ENCODE measurements at places on chromosomes 5 and 9.

GRCh38 chr5:32506799-32507198 lies 62.3 kb upstream of the ZFR start:
- DNase-seq, result no peak

DNA sequence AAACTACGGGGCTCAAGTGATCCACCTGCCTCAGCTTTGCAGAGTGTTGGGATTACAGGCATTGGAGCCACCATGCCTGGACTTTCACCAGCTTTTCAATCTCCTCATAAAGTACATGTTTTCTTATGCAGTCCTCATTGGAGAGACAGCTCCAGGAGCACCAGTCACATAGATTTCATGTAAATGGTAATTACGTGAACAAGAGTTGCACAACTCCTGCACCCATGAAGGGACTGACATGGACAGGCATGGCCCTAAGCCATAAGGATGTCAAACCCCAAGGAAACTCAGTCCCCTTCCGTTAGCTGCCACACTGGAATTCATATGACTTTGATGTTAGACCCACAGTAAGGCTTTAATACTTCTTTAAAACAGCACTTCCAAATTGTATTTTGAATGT lies 7.6 kb upstream of the ADGRV1 start:
- no peak for DNase-seq

DNA sequence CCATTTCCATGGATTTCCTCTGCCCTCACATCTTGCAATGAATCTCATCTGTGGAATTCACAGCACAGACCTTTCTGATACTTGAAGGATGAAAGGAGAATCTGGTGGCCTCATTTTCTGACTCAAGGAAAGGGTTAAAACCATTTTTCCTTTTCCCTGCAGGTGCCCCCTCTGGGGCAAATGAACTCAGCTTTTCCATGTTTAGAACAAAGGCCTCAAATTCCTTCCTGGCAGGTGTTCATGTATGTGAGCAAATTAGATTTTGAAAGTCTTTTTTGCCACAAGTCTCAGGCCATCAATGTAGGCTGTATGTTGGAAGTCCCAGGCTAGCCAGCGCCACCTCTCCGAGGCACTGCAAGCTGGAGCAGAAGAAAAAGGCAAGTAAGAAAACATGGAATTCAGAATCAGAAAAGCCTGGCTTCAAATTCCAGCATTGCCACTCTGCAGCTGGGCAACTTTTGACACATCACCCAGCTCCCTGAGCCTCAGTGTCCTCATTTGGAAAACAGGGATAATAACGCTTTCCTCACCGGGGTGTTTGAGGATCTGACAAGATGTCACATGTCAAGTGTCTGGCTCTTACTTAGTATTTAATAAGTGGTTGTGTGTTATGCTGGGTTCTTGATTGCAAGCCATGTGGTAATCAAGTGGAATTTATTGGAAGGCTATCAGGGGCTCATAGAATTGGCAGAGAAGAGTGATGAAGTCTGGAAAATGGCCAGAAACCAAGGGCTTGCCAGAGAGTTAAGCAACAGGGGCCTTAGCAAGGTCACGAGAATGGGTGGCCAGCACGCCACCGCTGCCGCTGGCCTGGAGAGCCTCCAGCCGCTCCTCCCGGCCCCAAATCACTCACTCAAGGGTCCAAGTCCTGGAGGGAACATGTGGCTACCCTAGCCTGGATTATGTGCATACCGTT lies 48.4 kb upstream of the SMIM23 start:
- DNase-seq, result no peak

GRCh38 chr5:50975840-50976239 lies 309.4 kb downstream of the PARP8 start:
- no peak for DNase-seq

GRCh38 chr9:102405218-102405867 lies 589.8 kb upstream of the CYLC2 start:
- no peak for DNase-seq

DNA sequence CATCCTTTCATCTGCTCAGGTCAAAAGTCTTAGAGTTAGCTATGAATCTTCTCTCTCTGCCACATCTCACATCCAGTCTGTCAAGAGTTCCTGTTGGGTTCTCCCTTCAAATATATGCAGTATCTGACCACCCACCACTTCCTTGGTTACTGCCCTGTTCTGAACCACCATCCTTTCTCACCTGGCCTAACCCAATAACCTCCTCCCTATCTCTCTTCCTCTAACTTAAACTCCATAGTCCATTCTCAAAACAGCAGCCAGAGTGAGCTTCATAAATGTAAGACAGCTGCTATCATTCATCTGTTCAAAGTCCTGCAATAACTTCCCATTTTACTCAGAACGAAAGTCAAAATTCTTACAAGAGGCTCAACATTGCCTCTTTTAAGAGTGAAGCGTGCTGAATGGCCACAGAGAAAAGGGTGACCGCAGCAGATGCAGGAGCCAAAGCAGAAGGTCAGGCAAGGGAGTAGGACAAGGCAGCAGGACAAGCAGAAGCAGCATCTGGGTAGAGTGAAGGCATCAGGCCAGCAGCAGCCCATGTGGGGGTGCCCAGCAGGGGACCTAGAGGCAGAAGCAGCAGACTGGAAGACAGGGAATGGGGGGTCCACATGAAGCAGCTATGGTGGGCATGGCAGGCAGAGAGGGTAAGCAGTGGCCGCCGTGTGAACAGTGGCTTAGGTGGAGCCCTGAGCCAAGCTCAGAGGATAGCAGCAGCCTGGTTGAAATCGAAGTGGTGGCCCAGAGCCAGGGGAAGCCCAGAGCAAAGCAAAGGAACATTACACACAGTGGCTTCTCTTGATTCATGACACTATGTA lies 39.3 kb upstream of the CDC42SE2 start:
- DNase-seq, result no peak

GRCh38 chr5:42718591-42718990 lies 38.0 kb upstream of the CCDC152 start:
- DNase-seq, result no peak

DNA sequence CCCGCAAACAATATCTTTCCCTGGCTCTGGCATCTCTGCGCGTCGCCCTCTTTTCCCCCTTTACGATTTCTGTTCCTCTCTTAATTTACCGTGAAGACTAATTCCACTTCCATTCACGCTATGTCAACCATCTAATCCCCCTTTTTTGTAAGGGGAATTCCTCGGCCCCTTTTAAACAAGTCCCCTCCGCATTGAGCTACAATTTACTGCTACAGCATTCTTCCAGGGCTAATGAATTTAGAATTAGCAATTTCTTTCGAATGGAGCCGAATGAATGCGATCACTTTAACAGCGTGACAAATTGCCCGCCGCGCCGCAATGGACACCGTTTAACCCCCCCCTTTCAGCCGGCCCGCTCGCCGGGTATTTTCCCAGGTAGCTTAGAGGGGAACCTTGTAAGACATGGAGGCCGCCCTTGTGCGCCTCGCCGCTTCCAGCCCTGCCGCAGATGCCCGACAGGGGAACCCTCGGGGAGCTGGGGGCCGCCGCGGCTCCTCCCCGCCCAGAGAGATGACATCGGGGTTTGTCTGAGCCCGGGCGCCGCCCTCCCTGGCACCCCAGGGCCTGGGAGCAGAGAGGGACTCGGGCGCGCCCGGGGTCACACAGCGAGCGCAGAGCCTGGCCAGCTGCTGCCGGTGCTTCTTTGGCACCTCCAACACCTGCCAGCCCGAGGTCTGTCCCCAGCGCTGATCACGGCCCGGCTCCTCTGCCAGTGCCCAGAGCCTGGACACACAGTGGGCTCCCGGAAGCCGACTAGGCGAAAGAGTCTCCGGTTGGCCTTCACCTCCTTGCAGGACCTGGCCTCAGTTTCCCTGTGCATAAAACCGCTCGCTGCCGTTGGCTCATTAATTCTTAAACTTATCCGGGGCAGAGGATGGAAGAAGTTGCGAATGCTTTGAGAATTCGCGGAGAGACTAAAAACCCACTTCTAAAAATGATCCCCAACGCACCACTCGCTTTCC lies 1.3 kb downstream of the PRDM12 start:
- no peak for DNase-seq

- no peak for DNase-seq
Measured at GRCh38 chr9:84285381-84285780, 55.2 kb downstream of the SLC28A3 start.

DNA sequence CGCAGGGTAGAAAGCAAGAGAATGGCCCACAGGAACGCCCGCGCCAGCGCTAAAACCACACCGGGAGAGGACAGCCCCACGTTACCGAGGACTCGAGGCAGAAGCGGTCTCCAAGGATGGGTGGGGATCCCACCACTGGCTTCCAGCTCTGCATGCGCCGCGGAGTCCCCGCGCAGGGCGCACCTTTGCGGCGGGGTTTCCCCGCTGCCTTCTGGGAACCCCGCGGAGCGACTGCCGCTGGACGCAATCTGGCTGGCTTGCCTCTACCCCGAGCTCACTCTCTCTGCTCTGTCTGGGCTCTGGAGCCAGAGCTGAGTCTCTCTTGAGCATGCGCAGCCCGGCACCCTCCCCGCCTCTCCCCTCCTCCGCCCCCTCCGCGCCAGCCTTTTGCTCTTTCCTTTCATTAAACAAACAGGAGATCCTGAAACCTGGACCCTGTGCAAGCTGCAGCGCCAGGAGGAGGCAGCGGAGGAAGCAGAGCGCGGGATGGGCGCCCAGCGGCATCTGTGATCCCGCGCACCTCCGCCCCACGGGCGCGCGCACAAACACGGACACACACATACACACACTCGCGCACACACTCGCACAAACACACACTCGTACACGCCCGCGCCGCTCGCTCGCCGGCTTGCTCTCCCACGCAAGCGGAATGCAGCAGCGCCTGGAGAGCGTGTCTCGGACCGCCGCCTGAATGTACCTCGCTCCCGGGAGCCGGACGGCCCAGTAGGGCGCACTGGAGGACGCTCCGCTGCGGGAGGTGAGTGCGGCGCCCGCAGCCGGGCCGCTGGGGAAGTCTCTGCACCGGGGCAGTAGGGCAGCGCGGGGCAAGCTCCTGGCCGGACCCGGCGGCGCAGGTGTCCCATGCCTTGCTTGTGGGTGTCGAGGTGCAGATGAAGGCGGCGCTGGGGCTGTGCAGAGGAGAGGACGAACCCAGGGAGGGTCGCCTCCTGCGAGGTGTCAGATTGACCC lies at the start of gene PLPPR1:
Gene PLPPR1, plus strand, starts transcription at position 382 of the 969 bp plus-strand sequence.
- no peak for DNase-seq

DNA sequence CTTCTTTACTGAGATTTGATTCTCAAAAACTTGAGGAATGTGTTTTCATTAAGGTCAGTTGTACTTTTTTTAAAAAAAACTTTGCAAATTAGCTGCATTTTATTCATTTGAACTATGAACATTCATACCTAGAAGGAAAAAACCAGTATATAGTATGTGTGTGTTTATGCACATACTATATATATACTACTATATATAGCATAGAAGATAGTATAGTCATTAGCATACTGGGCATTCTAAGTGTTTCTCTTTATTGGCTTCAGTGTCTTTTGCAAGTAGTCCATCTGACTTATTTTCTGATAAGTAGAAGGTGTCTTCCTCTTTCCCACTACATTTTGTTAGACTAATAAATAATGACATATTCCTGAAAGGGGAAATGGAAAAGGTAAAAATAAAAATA lies 33.0 kb downstream of the ELOVL7 start:
- DNase-seq, result no peak

DNA sequence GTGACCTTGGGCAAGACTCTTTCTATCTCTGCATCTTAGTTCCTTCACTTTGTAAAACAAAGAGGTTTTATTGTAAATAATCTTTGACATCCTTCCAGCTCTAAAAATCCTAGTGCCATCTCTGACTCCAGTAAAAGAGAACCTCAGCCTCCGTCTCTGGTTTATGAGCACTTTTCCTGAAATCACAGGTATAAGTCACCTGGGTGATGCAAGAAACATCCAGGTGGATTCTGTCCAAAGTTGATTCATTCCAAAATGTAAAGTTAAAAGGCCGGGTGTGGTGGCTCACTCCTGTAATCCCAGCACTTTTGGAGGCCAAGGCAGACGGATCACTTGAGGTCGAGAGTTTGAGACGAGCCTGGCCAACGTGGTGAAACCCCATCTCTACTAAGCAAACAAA lies 21.1 kb upstream of the UBAP2 start:
- no peak for DNase-seq

- no peak for DNase-seq
Measured at GRCh38 chr5:173328844-173329490, 753 bp upstream of the STC2 start.

DNA sequence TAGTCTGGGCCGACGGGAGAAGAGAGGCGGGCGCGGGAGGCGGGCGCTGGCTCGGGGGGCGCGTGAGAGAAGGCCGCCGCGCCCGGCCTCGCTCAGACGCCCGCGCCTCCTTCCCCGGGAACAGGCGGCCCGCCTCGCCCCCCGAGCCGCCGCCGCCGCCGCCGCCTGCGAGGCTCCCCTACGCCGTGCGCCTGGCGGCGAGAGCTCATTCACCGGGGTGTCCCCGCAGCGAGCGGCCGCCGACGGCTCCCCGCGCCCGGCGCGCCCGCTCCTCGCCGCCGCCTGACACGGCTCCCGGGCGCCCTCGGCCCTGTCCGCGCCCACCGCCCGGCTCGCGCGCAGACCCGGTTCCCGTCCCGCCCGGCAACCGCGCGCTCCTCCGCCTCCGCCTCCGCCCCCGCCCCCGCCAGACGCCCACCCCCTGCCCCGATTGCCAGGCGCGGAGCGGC lies at the start of gene GNAQ:
Gene GNAQ, minus strand, starts transcription at position 368 of the 449 bp plus-strand sequence. CDS start 576 bp downstream, outside the sequence.
- no peak for DNase-seq

- no peak for DNase-seq
Measured at GRCh38 chr9:113261917-113262671, 13.3 kb downstream of the CDC26 start.

DNA sequence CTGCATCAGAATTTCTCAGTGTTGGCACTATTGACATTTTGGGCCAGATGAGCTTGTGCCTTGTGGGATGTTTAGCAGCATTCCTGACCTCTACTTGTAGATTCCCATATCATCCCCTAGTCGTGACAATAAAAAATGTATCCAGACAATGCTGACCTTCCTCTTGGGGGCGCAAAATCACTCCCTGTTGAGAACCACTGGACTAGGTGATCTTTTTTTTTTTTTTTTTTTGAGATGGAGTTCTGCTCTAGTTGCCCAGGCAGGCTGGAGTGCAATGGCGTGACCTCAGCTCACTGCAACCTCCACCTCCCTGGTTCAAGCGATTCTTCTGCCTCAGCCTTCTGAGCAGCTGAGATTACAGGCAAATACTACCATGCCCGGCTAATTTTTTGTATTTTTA lies 22.6 kb downstream of the STXBP1 start:
- DNase-seq, result no peak

- DNase-seq, result no peak
Measured at GRCh38 chr9:133353548-133353947, 2.7 kb downstream of the SURF1 start.

Data from cortex of kidney (tissue), 1 donor.